DMS79 treated with DMSO at 0.1 percent for 48 hours (cell line): ENCODE measurements at places on chromosomes 11 and 22.
A peak's percentile ranks its signal among the peaks of the same experiment; 100 is the strongest.

GRCh38 chr11:3213659-3214419 is 4.8 kb downstream of the MRGPRG start:
- no peak for DNase-seq

GRCh38 chr11:73072935-73073481 is 69.1 kb downstream of the FCHSD2 start:
- no peak for DNase-seq

DNA sequence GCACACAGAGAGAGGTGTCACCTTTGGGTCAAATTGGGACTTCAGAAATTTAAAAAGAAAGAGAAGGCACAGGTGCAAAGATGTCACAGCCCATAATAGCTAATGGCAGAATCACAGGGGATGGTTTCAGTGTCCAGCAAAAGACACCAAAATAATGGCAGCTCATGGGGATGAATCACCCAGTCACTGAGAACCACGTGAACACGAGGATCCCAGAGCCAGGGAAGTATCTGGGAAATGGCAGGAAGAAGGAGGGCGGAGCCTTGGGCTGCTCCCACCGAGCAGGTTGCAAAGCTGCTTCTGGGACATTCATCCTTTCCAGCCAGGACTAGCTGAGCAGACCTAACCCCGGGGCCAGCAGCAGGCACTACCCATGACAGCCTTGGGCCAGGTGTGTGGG is 45.6 kb downstream of the TRMU start:
- no peak for DNase-seq

DNA sequence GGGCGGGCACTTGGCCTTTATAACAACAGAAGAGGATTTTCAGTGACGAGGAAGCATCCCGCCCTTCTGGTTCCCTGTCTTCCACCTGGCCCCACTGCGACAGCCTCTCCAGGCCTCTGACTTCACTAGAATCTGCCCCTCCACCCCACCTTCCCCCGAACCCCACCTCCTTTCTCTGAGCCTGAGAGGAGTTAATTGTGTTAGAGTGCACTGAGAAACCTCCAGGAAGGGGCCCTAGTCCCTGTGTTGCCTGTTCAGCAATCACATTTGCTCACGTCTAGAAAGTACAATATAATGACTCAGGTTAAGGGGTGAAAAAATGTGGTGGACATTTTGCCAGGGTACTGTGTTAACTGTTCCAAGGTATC is 38.8 kb downstream of the PTPRJ start:
- peak; percentile 72 for DNase-seq

DNA sequence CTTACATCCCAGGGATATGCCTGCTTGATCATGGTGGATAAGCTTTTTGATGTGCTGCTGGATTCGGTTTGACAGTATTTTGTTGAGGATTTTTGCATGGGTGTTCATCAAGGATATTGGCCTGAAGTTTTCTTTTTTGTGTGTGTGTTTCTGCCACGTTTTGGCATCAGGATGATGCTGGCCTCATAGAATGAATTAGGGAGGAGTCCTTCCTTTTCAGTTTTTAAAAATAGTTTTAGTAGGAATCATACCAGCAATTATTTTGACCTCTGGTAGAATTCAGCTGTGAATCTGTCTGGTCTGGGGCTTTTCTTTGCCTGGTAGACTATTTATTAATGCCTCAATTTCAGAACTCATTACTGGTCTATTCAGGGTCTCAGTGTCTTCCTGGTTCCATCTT is 362.4 kb downstream of the JRKL start:
- DNase-seq, result no peak

- DNase-seq, result no peak
Measured at GRCh38 chr11:2537896-2538724, 93.3 kb downstream of the KCNQ1 start.

DNA sequence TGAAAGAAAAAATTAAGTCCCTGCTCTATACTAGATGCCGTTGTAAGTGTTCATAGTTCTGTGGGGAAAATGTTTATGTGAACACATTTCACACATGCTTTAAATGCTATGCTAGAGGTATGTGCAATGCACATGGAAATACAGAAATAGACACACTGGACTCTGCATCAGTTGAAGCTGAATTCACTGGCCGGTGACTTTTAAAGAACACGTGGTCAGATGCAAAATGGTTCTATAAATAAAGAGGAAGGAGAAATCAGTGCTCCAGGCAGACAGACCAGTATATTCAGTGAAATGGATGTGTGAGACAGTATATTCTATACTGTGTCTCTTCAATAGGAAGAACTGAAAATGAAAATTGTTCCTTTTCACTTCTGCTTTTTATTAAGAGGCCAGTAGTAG is 29.9 kb downstream of the TRPC6 start:
- DNase-seq, result no peak

DNA sequence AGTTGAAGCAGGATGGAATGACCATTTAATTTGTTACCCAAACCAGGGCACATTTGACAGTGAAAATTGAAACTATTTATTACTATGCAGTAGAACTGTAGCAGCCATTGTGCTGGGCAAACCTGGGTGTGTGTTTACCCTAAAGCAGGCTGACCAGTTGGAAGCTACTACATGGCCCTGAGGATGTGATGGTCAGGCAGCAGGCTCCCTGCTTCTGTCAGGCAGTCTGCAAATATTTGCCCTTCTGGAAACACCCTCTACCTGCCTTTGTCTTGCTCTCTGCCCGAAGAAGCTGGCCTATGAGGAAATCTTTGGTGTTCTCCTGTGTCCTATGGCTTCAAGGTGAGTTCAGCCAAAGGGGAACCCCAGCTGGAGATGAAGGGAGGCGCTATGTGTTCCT is 600.1 kb upstream of the KIRREL3 start:
- DNase-seq, result no peak

- no peak for DNase-seq
Measured at GRCh38 chr22:37968452-37969251, 15.2 kb downstream of the POLR2F start.

GRCh38 chr22:43681731-43682360 is 130.3 kb downstream of the EFCAB6 start:
- DNase-seq, result no peak

DNA sequence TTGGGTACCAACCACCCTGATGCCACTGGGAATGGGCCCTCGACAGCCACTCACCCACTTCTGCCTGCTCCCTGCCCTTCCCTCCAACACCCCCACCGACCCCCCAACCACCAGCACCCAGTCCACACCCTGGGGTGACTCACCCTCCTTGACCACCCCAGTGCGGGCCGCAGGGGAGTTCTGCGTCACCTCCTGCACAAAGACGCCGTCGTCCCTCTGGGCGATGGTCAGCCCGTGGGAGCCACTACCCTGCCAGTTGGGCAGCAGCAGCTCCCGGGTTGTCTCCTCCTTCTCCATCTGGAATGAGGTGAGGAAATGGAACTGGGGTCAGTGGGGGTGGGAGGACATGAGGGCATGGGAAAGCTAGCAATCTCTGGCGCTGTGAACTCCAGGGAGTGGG is 10.8 kb downstream of the AHNAK start:
- DNase-seq, result no peak

- peak; percentile 49 for DNase-seq
Measured at GRCh38 chr11:1005928-1006327, 30.6 kb downstream of the MUC6 start.

- DNase-seq, result no peak
Measured at GRCh38 chr11:17410606-17411379, 22.3 kb upstream of the KCNJ11 start.

DNA sequence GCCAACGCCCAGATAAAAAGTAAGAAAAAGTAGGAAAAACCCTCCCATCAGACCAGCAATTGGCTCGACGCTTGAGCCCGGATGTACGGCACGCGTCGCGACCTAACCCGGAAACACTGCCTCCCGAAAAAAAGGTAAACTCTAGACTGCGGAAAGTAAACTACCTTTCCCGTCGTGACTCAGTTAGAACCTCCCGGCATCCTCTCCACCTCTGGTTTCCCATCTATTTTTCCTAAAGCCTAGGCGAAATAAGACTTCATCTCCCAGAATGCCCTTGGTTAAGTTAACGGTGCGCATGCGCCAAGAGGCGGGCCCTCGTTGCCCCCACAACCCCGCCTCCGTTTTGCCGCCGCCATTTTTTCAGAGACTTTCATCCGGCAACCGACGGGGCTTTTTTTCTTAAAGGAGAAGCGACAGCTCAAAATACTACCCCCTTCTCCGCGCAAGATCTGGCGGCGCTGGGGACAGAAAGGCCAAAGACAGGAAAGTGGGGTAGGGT is 678 bp upstream of the ZFP91 start:
- DNase-seq, result peak; percentile 99

DNA sequence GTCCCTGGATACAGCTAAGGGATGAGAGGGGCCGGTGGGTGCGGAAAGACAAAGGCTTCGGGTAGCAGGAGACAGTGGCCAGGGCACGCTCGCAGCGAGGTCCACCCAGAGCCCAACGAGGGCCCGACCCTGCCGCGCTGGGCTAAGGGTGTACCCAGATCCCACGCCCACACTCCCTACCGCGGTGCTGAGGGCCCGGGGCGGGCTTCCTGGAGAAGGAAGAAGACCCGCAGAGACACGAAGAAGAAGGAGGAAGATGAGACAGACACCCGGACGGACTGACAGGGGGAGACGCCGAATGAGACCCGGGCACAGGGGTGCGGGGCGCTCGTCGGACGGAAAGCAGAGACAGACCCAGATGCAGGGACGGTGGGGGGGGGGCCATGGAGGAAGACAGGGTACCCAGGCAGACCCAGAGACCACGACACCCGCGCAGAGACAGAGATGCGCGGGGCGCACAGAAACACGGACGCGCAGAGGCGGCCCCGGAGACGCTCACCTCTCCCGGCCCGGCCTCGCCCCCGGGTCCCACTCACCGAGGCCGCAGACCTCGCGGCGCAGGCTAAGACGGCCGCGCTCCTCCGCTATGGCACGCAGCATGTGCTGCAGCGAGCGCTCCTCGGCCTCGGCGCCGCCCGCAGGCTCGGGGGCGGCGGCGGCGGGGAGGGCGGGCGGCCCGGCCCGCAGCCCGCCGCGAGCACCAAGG is 437 bp downstream of the KIAA0930 start:
- DNase-seq, result no peak

GRCh38 chr11:129894278-129895125 is 876 bp downstream of the NFRKB start:
- peak; percentile 13 for DNase-seq

- DNase-seq, result no peak
Measured at GRCh38 chr11:84573868-84574267, 1053.3 kb downstream of the DLG2 start.

DNA sequence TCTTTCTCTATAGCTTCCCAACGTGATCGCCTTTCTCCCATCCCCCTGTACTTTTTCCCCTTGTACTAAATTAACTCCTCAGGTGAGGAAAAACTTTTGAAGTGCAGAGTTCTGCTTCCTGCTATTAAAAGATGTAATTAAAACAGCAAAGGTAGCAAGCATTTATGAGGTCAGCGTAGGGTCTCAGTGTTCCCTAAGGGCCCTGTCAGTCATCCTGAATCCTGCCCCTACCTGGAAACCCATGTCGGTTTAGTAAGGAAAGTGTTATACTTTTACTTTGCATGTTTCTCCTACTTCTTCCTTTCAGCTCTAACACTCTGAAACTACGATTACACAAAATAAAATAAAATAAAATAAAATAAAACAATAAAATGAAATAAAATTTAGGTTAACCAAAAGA is 1.3 kb upstream of the HBB start:
- no peak for DNase-seq

- DNase-seq, result no peak
Measured at GRCh38 chr11:107791343-107792048, 67.1 kb downstream of the SLC35F2 start.

GRCh38 chr11:86287468-86287796 is 14.6 kb upstream of the HIKESHI start:
- no peak for DNase-seq

- no peak for DNase-seq
Measured at GRCh38 chr22:19871845-19872778, 17.4 kb upstream of the GNB1L start.

DNA sequence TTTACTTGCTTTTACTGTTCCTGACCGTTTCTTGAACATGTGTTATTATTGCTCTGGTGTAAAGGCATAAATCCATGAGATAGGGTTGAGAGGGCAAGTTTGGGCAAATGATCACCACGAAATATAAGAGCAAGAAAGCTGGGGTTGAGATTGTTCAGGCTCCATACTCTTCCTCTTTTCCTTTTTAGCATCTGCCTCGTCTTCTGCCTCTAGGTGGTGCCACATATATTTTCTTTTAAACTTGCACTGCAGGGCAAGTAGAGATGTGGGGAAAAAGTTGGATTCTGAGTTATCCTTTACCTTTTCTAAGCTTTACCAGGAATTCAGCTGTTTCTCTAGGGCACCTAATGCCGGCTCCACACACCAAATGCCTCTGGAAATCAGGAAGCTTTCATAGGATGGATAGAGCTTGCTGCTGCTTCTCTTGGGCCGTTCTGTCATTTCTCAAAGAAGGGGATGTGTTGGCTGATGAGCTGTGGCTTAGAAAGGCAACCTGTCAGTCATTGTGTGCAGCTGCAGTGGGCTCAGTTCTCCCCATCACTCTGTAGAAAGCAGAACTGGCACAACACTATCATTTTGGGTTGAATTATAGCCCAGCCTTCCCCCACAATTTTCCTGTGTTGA is 98.2 kb downstream of the LDLRAD3 start:
- peak; percentile 7 for DNase-seq

GRCh38 chr11:131253656-131254151 is 116.7 kb upstream of the NTM start:
- peak; percentile 83 for DNase-seq

DNA sequence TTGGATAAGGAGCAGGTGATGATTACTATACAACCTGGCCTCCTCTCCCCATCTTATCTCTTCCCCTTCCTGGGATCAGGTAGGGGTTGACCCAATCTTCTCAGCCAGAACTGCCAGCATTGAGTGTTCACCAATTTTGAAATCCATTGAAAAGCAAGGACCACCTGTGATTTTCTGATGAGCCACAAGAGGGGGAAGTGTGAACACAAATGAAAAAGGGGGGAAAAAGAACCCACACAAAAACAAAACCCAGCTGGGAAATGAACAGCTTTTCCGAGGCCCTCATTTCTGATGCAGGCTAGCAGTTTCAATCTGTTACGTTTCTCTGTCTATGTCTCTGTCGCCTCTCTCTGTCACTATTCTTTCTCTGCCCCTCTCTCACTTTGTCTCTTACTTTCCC is 161.9 kb downstream of the INSC start:
- DNase-seq, result peak; percentile 72

- DNase-seq, result peak; percentile 44
Measured at GRCh38 chr22:44086271-44087088, 62.4 kb downstream of the PARVB start.

DNA sequence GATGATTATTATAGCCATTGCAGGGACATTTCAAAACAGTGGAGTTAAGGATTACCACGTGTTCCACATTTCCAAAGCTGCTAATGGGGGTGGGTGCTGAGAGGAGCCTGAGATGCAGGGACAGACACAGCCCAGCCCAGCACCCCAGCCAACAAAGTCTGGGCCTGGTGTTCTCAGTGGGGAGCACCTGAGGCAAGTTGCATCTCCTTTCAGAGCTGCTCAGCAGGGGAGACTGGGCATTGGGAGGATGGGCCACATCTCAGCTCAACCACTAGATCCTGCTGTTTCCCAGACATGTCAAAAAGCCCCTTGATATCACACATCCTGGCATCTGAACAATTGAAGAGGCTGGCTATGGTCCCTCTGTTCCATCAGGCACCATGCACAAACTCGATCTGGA is 458.0 kb upstream of the KIRREL3 start:
- no peak for DNase-seq

- DNase-seq, result no peak
Measured at GRCh38 chr22:33666279-33666960, 253.9 kb downstream of the LARGE1 start.
